Stimulated activated CD4-positive, alpha-beta T cell treated with anti-CD3 and anti-CD28 coated beads, Interleukin-15, amount 100 ng/mL, for 24 hours (primary cell): ENCODE measurements at places on chromosomes 7 and 10.

DNA sequence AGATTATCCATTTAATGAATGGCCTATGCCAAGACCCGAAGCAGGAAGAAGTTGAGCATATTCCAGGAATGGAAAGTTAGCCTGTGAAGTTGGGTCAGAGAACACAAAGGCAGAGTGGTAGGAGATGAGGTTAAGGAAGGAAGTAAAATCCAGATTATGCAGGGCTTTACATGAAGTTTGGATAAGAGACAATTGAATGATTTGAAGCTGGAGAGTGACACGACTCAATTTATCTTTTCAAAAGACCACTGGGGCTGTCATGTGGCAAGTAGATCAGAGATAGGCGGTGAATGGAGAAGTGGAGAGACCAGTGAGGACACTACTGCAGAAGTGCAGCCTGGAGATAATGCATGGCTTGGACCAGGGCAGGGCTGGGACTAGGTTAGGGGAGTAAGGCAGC, 7.2 kb upstream of the CNOT4 start:
- no peak for DNase-seq

DNA sequence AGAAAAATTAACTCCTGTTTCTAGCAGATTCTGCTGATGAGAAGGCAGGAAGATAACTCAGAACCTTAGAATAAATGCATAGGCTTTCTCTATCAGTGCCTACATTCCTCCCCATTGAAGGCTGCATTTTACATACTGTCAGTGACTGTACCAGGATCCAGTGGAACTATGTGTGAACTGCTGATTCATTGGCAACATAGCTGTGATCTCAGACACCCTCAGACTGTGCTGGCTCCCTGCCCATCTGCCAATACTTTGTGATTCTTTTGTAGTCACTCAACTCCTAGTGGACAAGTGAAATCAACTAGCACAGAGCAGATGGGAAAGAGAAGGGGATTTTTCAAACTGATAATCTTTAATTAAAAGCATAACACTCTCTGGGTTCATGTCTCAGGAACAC, 375.8 kb downstream of the MDFIC start:
- no peak for DNase-seq

DNA sequence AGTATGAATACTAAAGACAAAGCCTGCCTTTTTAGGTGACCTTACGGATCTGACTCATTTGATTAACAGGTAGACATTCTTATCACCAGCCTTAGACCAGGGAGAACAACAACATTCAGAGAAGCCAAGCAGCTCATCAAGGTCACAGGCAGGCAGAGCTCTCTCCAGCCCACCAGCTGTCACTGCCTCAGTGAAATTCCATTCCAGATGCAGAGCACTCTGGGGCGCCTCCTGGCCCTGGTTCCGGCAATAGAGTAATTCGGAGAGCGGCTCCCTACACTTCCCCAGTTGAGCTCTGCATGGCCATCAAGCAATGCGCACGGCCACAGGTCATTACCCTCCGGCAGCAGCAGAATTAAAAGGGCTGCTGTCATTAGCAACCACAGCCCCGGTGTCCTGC, 164.7 kb downstream of the TCERG1L start:
- DNase-seq, result no peak

DNA sequence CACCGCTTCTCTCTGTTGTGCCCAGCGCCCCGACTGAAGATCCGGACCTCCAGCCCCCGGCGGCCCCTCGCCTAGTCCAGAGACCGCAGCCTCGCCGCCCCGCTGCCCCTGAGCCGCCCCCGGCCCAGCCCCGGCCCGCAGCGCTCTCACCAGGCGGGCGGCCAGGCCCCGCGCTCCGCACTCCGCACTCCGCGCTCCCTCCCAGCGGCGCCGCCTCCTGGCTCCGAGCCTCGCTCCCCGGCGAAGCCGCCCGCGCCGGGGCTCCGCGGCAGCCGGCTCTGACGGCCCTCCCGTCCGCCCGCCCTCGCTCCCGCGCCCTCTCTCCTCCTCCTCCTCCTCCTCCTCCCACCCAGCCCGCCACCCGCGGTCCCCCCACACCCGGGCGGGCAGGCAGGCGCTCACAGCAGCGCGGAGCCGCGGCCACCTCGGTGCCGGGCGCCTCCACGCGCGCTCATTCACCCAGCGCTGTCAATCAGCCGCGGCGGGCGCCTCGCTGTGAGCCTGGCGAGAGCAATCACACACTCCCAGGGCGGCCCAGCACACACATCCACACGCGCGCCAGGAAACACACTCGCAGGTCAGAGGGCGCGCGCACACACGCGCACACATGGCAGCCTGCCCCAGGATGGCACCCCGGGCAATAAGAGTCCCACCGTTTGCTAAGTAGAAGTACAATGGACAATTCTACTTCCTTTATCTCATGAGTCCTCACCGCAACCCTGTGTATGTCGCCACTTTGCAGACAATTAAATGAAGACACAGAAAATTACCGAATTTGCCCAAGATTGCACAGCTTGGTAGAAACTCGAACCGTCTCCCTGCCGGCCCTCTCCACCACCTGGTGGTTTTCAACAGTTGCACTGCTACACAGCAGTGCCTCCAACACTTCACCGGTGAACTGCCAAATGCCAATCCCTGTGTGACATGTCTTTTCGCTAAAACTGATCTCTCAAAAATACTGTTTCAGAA, at the start of gene PRRT4:
Gene PRRT4 (minus strand): TSS at position 280 of the 969 bp plus-strand sequence.
- DNase-seq, result peak; percentile 59

GRCh38 chr7:16460789-16461493, 4.6 kb downstream of the SOSTDC1 start:
- DNase-seq, result no peak

DNA sequence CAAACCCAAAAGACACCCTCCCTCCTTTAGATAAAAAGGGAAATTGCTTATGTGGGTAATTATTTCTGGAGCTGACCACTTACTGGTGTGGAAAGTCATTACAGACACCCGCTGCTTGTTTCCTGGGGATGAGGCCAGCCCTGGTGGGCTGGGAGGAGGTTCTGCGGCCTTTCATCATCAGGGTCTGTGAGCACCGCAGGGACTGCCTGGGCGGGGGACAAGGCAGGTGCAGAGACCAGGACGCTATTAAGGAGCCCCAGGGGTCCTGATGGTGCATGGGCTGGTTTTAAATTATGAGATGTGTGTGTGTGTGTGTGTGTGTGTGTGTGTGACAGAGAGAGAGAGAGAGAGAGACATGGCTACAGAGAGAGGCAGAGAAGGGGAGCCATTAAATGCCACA, 171.2 kb downstream of the DNAJB6 start:
- DNase-seq, result no peak

DNA sequence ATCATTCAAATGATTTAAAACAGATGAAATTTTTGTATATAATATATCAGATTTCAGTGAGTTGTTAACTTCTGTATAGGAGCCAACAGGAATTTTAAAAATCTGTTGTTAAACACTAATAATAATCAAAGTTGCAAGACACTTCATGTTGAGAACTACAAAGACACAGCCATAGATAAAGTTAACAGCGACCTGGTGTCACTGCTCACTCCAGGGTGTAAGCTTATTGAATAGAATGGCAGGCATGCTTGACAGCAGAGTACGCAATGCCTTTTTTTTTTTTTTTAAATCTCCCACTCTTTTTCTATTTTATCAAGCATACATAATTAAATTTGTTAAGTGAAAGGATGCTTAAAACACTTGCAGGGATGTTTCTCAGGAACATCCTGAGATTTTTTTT, 32.0 kb downstream of the PCDH15 start:
- no peak for DNase-seq

DNA sequence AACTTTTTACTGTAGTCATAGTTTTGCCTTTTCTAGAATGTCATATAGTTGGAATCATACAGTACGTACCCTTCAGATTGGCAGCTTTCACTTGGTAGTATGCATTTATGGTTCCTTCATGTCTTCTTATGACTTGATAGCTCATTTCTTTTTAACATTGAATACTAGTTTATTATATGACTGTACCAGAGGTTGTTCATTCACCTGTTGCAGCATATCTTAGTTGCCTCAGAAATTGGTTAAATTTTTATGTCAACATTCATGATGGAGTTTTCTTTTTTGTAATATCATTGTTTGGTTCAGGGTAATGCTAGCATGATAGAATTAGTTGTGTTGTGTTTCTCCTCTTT, 94.8 kb upstream of the CDK13 start:
- DNase-seq, result no peak

DNA sequence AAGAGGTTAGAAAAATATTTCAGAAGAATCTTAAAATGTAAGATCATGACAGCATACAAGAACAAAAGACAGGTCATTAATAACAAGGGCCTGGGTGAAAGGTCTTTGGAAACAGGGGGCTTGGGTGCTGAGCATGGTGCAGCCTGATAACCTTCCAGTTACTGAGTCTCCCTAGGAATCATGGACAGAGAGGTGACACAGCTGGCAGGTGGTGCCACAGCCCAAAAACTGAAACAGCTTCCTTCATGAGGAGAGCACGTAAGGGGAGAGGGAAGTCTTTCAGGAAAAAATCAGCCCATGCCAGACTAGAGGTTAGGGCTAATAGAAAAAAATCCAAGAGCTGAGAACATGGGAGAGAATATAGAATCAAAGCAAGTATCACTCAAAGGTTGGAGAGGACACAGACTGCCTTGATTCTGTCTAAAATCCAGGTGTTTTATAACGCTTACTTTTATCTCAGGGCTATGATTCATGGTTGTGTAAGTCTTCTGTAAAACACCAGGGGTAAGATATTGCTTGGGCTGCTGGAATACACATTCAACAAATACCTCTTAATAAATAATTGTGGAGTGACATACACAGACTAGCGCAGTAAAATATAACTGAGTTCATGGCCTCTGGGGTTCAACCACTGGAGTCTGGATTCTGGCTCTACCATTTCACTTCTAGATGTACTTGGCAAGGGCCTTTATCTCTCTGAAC, 88.1 kb downstream of the SEMA3C start:
- DNase-seq, result no peak

- no peak for DNase-seq
Observed at GRCh38 chr10:124213471-124213870, 120.1 kb upstream of the CHST15 start.

DNA sequence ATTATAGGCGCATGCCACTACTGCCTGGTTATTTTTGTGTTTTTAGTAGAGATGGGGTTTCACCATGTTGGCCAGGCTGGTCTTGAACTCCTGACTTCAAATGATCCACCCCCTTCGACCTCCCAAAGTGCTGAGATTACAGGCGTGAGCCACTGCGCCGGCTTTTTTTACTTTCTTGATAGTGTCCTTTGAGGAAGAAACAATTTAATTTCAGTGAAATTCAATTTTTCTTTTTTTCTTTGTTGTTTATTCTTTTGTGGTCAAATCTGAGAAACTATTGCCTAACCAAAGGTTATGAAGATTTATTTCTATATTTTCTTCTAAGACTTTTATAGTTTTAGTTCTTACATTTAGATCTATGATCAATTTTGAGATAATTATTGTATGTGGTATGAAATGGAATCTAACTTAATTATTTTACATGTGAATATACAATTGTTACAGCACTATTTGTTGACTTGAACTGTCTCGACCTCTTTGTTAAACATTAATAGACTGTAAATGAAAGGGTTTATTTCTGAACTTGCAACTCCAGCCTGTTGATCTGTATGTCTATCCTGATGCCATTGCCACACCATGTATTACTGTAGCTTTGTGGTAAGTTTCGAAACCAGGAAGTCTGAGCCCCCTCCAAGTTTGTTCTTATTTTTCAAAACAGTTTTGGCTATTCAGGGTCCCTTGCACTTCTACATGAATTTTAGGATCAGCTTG, 19.8 kb upstream of the RASSF4 start:
- no peak for DNase-seq
